Stimulated activated CD8-positive, alpha-beta memory T cell treated with anti-CD3 and anti-CD28 coated beads, Interleukin-4, amount 100 ng/mL, for 1 hour (primary cell): ENCODE measurements at places on chromosomes 4 and X.

DNA sequence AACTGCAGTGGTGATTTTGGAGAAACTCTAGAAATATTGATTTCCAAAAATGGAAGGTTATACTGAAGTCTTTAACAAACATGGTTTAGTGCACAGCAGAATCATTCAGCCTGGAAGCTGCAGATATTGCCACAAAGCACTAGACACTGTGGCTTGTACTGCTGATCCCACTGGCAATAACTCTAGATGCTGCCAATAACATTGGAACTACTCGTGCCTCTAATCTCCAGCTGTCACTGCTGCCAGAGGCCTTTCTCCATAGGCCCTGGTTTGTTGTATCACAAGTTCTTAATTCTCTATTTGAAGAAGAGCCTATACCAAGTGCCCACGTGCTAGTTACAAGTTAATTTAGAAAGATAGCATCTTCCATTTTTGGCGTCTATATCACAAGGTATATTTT is 19.3 kb downstream of the DMP1 start:
- no peak for DNase-seq

DNA sequence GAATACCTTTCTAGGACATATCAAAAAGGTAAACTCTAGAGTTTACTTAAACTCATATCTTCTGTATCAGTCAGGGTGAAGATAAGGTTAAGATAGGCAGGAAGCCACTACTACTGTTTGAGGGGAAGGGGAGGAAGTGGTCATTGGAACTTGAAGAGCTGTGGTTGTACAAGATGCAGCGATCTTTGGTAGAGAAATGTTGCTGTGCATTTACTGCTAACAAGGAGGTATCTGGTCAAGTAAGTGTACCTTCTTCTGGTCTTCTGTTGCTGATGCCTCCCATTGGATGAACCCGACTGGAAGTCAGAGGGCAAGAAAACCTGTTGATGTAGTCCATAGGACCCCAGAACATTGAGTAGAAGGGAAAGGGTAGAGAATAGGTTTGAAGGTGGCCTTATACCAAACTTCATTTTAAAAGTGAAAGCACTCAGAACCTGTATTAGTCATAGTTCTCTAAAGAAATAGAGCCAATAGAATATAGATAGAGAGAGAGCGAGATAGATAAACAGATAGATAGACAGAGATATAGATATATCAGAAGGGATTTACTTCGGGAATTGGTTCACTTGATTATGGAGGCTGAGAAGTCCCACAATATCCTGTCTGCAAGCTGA is 47.9 kb upstream of the TSPAN5 start:
- peak; percentile 3 for DNase-seq

DNA sequence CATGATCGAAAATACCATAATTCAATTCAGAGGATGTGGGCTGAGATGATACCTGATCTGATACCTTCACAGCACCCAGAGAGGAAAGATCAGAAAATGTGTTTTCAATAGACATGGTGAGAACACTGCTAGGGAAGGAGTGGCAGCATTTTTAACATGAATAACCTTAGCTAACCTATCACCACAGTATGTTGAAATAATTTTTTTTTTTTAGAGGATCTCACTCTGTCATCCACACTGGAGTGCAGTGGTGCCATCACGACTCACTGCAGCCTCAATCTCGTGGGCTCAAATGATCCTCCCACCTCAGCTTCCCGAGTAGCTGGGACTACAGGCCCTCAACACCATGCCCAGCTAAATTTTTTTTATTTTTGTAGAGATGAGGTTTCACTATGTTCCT is 90.5 kb upstream of the RAPGEF2 start:
- DNase-seq = no peak

DNA sequence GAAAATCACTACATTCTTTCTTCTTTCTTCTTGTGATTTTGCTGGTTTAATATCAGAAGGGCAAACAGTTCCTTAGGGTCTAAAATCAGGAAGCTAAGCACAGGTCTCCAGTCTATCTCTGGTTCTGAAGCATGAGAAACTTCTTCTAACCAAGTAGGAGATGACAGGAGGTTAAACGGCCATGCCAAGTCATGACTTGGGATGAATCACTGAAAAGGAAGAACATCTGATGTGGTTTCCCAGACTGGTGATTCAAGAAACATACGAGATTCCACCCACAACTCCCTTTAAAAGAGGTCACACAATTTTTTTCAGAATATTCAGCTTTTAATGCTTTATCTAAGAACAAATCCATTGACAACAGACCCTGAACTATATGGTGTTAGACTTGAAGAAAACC is 684.0 kb upstream of the PRKX start:
- no peak for DNase-seq

- no peak for DNase-seq
These were observed 222.7 kb downstream of the COL25A1 start for GRCh38 chr4:109079731-109080130.

GRCh38 chrX:118571836-118572235 is 76.2 kb downstream of the DOCK11 start:
- DNase-seq = no peak

GRCh38 chr4:138831948-138832347 is 183.6 kb upstream of the NOCT start:
- no peak for DNase-seq
